ENCODE measurements at places on chromosomes 13 and 19.

GRCh38 chr13:24233351-24233901 is 72.9 kb downstream of the SPATA13 start:
- DNase-seq = no peak

GRCh38 chr19:48660852-48661710 is 11.7 kb downstream of the NTN5 start:
- peak; percentile 71 for DNase-seq

- no peak for DNase-seq
Observed at GRCh38 chr13:68927387-68928026, 1180.1 kb upstream of the ATXN8OS start.

- DNase-seq = no peak
Observed at GRCh38 chr19:49430678-49431329, 5.6 kb downstream of the GFY start.

- DNase-seq = no peak
Observed at GRCh38 chr13:111123221-111123620, 8.1 kb downstream of the ARHGEF7 start.

GRCh38 chr13:20673715-20674114 is 29.8 kb upstream of the IL17D start:
- DNase-seq = no peak

GRCh38 chr13:46605076-46605824 is 52.3 kb downstream of the LRCH1 start:
- no peak for DNase-seq

DNA sequence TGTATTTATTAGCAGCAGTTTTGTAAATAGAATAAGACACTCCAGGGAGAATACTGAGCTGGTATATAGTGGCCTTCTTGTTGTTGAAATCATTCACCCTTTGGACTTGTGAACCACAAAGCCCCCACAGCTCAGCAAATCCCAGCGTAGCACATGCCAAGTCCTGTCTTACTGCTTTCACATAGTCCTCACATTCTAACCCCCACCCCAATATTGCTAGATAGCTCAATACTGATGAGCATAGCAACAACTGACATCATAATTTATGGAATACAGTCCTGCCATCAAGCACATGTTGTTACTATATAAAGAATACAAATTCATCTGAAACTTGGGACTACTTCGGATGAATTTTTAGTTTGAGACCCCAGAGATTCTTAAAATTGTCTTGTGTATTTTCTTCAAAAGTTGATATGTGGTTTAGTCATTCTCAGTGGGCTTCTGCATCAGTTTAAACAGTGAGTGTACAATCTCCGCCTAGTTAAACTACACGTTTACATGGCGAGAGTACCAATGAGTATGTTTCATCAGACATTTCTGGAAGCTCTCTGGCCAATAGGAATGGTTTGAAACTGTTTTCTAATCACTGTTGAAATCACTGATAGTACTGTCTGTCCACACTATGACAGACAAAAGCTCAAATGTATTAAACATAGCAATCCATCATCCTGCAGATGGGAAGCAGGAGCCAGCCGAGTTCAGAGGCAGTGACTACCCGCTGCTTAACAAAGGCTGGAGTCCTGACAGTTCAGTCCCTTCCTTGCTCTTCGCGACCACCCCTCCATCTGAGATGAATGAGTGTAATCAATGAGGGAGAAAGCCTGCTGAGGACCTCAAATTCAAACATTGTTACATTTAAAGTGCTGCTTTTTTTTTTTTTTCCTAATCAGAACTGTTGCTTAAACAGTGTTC is 15.2 kb downstream of the DACH1 start:
- no peak for DNase-seq

- DNase-seq = no peak
Observed at GRCh38 chr13:23725922-23726321, 155.7 kb downstream of the TNFRSF19 start.

DNA sequence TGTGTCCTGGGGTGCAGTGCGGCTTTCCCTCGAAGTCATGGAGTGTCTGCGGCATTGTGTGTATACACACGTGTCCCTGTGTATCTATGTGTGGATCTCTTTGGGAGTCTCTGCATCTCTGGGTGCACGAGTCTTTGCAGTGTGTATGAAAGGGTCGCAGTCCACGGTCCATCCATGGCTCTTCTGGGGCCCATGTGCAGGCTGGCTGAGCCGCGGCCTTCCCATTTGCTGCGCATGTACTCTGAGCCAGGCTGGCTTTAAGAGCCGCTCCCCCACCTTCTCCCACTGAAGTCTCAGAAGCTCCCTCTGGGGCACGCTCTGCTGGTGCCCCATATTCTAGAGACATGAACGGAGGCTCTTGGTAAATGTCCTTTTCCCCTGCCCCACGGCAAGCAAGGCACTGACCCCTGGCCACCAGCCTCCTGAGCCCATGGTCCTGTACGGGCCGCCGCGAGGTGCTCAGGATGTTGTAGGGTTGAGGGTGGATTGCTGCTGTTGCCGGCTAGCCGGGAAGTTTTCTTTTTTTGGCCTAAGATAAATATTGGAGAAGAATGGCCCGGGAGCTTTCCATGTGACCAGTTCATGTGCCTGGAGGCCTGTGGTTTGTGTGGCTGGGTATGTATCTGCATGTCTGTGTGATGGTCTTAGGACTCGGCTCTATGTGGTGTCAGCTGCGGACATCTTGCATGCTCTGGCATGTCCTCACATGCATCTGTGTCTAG is 31.9 kb downstream of the PAK4 start:
- DNase-seq = no peak

- DNase-seq = no peak
Observed at GRCh38 chr19:28981994-28982393, 231.0 kb downstream of the UQCRFS1 start.

GRCh38 chr13:81020010-81020409 is 679.1 kb upstream of the SPRY2 start:
- DNase-seq = no peak

GRCh38 chr13:47679401-47679800 is 321.7 kb downstream of the SUCLA2 start:
- no peak for DNase-seq

GRCh38 chr13:19567820-19568534 is 6.6 kb upstream of the TPTE2 start:
- DNase-seq = no peak

DNA sequence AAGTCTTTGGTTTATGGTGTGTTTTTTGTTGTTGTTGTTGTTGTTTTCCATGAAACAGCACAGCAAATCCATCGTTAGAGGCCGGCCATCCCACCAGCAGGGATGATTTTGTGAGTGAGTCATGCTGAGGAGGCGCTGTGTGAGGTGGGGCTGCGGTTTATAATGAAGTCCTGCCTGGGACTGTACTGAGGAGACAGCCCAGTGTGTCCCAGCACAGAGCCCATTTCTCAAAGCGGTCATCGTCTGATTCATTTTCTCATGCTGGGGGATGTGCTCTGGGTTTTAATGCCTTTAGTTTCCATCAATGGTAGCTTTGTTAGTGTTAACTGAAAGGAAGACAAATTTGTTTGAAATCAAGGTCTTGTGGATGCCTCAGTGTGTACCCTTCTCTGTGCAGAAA is 129.3 kb upstream of the SERP2 start:
- DNase-seq = no peak

DNA sequence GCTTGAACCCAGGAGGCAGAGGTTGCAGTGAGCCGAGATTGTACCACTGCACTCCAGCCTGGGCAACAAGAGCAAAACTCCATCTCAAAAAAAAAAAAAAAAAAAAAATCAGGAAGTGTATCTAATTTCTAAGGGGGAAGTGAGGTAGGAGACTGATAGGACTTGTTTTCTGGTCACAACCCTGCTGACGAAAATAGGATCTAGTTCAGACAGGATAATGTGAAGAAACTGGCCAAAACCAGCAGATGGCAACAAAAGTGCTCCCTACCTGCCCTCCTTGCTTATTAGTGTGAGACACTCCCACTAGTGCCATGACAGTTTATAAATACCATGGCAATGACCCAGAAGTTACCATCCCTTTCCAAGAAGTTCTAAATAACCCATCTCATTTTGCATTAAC is 36.0 kb upstream of the KPNA3 start:
- no peak for DNase-seq

DNA sequence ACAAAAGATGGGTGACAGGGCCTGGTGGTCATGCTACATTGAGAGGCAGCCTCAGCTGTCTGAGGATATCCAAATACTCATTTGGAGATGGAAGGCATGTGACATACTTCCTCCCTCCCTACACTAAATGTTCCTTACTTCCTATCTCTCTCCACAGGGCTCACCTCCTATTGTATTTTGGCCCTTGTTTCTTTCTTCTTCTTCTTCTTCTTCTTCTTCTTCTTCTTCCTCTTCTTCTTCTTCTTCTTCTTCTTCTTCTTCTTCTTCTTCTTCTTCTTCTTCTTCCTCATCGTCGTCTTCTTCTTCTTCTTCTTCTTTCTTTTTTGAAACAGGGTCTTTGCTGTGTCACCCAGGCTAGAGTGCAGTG is 71.8 kb upstream of the POMP start:
- DNase-seq = no peak

DNA sequence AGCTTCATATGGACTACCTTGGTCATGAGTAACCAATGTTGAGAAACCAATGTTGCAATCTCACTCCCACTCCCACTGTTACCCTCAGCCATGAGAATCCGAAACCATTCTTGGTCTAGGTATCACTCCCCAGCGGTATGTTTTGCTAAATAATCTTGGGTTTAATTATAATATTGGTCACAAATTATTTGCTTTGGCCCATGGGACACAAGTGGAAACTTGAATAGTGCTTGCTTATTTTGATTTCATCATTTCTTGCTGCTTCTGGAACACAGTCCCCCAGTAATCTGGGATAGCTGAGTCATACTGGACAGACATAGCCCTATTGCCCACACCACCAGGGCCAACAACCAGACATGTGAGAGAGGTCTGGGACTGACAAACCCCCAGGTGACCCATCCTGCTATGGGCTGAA is 171.6 kb upstream of the IPO5 start:
- DNase-seq = no peak

- no peak for DNase-seq
Observed at GRCh38 chr19:11019824-11020223, 59.0 kb downstream of the SMARCA4 start.

GRCh38 chr13:101751488-101751887 is 299.0 kb downstream of the ITGBL1 start:
- no peak for DNase-seq

- DNase-seq = no peak
Observed at GRCh38 chr19:33553530-33554310, 32.1 kb upstream of the PEPD start.

GRCh38 chr13:32060401-32060878 is 28.9 kb downstream of the FRY start:
- DNase-seq = no peak

- DNase-seq = no peak
Observed at GRCh38 chr13:19838865-19839275, 24.6 kb downstream of the ZMYM5 start.

- DNase-seq = no peak
Observed at GRCh38 chr19:560121-560520, 12.3 kb upstream of the BSG start.

DNA sequence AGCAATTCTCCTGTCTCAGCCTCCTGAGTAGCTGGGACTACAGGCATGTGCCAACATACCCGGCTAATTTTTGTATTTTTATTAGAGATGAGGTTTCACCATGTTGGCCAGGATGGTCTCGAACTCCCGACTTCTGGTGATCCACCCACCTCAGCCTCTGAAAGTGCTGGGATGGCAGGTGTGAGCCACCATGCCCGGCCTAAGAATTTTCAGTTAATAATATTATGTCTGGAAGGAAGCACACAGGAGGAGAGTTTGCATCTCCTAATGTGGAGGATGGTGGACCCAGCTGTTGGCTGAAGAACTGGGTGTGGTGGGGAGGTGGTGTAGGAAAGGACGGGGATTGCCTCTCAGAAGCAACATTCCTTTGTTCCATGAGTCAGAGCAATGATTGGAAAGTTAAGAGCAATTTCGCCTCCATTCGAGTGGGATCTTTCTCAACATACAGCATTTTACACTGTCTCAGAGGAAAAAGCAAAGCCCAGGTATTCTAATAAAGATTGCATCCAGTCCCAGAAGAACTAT is 11.9 kb downstream of the PDCD2L start:
- DNase-seq = no peak

- no peak for DNase-seq
Observed at GRCh38 chr13:103694033-103694432, 627.8 kb upstream of the SLC10A2 start.

DNA sequence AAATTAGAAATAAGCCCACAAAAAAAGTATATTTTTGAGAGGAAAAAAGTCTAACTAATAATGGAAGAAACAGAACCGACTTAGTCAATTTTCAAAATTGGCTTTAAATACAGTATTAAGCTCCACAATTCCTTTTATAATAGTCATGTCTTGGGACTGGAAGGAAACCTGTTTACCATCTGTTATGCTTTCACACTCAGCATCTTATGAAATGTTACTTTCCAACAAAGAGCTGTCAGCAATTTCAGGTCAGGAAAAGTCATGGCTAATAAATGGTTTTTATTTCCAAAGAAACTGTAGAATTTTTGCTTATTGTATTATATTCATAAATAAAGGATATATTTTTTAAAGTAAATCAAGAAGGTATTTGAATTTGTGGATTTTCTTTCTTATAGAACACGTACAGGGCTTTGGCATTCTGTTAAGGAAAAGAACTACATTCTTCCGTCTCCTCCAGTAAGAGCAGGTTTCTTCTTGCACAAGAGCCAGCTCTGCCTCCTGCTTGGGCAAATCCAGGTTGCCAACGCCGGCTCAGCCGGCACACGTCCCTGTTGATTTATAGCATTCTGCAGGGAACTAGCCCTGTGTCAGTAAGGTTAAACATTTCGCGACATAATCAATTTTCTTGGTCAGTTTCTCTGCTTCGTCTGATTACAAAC is 52.9 kb upstream of the GPR12 start:
- DNase-seq = no peak

DNA sequence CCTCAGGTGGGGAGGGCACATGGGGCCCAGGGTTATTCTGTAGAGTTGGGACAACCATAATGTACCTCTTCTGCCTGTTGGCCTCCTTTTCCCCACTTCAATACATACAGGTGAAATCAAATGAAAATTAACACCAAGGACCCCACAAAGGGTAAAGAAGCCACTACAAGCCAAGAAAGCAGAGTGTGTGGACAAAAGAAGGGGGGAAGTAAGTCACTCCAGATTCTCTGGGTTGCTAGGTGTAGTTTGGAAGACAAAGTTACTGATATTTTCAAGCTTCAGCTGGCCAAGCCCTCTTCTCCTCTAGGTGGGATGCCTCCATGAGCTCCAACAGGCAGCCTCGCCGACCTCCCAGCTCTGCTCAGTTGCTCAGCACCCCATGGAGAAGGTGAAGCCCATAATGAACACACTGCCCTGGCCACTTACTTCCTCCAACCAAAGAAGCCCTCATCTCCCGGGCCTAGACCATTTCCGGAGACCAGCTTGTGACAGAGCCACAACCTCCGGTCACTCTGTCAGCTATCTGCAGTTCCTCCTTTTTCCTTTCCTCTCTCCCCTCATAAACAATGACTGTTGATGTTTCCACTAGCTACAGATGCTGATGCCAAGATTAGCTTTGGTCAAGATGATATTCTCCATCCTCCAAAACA is 66.8 kb upstream of the MED4 start:
- no peak for DNase-seq

GRCh38 chr13:31361673-31362072 is 161.9 kb downstream of the B3GLCT start:
- DNase-seq = no peak

All from effector CD8-positive, alpha-beta T cell (primary cell).